Cerebellar nuclear complex (tissue), 1 donor: ENCODE measurements at places on chromosomes 1 and 21.

- no peak for DNase-seq
These were observed 49.5 kb downstream of the SCMH1 start for GRCh38 chr1:41192456-41193178.

- no peak for DNase-seq
These were observed 35.1 kb downstream of the EDN2 start for GRCh38 chr1:41449326-41449921.

- DNase-seq = no peak
These were observed 195.4 kb upstream of the FGGY start for GRCh38 chr1:59101518-59101917.

GRCh38 chr1:93344886-93345632 is 648 bp upstream of the DR1 start:
- DNase-seq = no peak

DNA sequence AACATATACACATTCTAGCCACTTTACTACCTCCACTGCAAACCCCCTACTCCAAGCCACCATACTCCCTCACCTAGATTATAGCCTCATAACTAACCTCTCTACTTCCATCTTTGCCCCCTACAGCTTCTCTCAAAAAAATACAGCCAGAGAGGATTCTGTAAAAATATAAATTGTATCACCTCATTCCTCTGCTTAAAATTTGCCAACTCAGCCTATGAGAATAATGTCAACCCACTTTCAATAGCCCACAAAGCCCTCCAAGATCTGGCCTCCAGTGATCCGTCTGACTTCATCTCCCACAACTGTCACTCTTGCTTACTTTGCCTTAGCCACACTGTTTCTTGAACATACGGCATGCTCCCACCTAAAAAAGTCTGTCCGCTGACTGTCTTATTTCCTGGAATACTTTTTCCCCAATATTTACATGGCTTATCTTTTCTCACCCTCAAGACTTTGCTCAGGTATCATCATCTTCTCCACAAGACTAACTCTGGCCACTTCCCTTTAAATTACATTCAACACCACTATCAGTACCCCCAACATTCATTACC is 21.5 kb downstream of the NME7 start:
- no peak for DNase-seq

DNA sequence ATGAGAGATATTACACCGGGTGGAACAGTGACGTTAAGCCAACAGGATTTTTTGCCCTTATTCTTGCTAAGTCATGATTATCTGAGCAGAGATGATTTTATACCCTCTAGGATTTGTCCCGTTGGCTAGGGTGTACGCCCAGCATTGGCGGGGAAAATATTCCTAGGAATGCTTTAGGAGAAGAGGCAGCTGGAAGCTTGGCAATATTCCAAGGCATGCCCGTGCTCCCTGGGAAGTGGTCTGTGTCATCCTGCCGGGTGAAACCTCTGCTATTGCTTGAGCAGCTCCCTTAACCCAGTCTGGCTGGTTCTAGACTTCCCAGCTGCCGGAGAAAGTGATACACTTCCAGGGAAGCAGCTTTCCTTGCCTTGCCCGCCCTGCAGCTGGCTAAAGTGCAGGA is 16.2 kb downstream of the CHRNB2 start:
- DNase-seq = no peak

DNA sequence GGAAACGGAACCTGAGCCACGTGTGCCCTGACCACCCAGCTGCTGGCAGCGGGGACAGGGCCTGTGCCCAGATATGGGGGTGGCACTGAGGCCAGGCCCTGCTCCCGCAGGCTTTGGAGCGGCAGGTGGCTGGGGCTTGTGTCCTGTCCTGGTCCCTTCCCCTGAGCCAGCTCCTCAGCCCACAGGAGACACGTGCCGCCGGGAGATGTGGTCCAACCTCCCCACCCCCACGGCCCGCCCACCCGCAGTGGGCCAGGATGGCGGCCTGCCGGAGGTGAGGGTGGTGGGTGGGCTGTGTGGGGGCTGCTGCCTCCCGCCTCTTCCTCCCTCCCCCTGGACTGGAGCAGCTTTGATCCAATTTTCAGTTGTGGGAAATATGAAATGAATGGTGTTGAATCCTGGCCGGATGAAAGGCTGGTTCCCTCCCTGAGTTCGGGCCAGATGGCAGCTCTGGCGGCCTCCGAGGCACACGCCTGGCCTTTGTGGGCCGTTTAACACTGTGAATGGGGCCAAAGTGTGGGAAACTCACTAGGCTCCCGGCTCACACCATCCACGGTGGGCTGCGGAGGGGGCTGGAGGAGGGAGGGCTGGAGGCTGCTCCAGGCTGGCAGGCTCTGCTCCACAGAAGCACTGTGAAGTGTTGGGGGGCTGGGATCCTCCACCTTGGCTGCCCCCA is 2.6 kb upstream of the HES5 start:
- DNase-seq = no peak

- no peak for DNase-seq
These were observed 67.4 kb upstream of the SIPA1L2 start for GRCh38 chr1:232697187-232697822.

DNA sequence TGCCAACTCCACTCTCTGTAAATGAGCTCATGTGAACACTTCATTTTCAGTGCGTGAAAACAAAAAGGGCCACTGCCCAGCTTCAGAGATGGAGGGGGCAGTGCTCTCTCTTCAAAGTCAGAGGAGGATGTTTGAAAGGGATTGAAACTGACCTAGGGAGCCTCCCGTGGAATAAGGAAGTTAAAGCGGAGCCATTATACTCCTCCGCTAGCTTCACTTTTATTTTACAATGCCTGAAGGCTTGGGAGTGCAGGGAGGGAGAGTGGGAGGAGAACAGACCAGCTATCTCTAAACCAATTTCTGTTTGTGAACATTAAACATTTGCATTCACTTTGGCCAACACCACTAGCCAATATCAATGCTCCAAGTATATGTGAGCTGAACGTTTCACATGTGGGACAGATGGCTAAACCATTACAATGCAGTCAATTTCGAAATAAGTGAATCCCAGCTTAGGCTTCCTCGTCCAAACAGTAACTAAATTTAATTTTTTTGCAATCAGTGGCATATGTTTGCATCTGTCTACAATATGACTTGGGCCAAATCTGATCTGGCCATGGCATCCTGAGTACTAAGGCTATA is 126.9 kb downstream of the ESRRG start:
- no peak for DNase-seq

GRCh38 chr1:205317311-205317917 is 4.1 kb downstream of the NUAK2 start:
- peak; percentile 90 for DNase-seq

GRCh38 chr21:44923480-44924084 is 2.9 kb upstream of the ITGB2 start:
- no peak for DNase-seq

- no peak for DNase-seq
These were observed 111.9 kb downstream of the PRDM16 start for GRCh38 chr1:3180915-3181314.

GRCh38 chr1:201375169-201375568 is 2.3 kb downstream of the TNNT2 start:
- DNase-seq = no peak

DNA sequence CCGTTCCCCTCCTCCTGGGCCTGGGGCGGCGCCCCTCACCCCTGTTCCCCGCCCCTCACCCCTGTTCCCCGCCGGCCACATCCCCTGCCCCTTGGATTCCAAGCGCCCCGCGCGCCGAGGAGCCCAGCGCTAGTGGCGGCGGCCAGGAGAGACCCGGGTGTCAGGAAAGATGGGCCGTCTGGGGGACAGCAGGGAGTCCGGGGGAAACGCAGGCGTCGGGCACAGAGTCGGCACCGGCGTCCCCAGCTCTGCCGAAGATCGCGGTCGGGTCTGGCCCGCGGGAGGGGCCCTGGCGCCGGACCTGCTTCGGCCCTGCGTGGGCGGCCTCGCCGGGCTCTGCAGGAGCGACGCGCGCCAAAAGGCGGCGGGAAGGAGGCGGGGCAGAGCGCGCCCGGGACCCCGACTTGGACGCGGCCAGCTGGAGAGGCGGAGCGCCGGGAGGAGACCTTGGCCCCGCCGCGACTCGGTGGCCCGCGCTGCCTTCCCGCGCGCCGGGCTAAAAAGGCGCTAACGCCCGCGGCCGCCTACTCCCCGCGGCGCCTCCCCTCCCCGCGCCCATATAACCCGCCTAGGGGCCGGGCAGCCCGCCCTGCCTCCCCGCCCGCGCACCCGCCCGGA is at the start of gene TP73:
Gene TP73, plus strand, starts transcription at position 587 of the 618 bp plus-strand sequence. CDS start 29,850 bp downstream, outside the sequence.
- DNase-seq = no peak

DNA sequence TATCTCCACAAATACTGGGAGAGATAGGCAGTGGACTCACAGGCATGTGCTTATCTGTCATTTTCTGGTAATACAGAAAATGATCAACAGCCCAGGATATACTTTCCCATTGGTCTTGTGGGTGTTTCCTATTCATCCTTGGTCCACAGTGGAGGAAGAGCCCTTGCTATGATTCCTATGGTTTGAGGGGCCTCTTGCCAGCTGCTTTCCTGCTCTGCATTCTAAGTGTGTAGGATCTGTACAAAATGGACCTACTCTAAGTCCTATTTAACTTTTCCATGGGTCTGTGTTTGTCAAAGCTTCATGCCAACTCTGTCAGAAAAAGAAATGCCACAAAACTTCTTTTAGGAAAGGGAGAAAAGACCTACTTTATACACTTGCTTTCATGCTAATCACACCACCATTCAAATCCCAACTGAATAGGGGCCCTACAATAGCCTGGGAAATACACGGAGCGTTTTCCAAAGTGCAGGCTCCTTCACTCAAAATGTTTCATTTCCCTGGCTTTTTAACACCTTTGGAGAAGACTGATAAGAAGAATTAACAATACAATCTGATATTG is 16.4 kb downstream of the PLPP3 start:
- no peak for DNase-seq

GRCh38 chr1:205270271-205270670 is 42.5 kb downstream of the TMCC2 start:
- no peak for DNase-seq

DNA sequence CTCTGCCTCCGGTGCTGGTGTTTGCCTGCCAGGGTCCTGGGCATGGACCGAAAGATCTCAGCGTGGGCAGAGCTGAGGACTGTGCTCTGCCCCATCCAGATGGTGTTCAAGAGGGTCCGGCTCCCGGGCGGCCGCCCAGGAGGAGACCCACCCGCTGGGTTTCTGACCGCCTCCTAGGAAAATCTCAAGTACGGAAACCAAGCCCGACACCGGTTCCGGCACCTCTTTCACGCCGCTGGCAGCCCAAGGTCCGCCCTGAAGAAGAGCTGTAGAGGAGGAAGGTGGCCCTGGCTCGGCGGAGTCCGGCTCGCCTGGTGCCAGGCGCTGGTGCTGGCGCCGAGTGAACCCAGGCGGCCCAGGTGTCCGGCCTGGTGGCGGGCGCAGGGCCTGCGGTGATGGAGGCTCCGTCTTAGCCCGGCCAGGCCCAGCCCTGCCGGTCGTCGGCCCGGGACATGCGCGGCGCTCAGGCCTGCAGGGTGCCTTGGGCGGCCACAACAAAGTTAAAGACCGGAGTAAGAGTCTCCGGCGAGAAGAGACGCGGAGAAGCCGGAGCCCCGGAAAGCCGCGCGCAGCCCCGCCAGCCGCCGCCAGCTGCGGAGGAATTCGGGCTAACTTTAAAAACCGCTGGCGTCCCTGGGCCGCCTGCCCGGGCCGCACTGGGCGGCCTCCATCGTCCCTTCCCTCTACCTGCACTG is 1.5 kb downstream of the GRIK3 start:
- no peak for DNase-seq

GRCh38 chr1:229210844-229211243 is 60.1 kb upstream of the RAB4A start:
- no peak for DNase-seq

- no peak for DNase-seq
These were observed 115.3 kb downstream of the AJAP1 start for GRCh38 chr1:4769516-4770280.

GRCh38 chr1:188670837-188671236 is 1806.8 kb downstream of the BRINP3 start:
- DNase-seq = no peak

DNA sequence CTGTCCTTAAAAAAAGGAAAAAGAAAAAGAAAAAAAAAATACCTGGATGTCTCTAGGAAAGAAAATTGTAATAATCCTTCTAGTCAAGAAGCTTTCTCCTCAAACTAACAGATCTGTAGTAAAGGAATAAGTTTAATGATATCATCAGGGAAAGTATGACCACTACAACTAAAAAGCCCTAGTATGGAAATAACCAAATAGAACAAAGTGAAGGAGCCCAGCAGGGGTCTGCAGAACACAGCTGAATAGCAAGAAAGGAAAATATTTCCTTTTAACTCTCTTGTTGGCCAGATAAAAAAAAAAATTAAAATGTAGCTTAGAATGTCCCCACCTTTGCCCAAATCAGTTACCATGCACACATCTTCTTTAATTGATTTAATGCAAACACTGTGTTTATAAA is 43.2 kb downstream of the PRRX1 start:
- no peak for DNase-seq

DNA sequence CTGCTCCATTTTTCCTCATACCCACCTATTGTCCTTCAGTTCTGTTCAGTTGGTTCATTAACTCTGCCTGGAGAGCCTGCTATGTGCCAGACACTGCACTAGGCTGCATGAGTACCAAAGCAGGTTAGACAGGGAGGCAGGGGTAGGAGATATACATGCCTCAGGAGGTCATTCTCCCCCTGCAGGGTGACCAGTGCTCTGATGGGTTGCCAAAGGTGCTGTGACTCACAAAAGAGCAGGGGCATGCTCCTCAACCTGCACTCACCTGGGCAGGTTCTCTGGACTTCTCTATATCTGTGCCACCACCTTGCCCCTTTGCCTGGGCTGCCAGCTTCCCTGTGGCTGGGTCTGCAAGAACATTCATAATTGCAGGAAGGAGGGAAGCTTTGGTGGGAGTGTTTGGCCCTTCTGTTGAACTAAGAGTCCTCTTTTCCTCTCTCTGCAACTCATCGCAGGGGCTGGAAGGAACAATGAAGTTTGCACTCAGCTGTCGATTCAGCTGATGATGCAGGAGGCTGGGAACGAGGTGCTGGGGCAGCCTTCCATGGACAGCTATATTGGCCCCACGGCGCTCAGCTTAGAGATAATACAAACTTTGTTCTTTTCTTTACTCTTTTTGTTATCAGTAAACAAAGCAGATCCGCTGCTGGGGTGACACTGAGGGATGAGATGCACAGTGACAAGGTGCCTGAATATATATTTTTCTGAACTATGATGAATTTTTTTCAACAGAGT is 356.4 kb upstream of the PLXNA2 start:
- DNase-seq = no peak
